Daoy (cell line): ENCODE measurements at places on chromosomes 11 and 22. TPM values are rescaled to one million over a fixed set of nuclear protein-coding genes. Genes with fewer than 3 reads are reported as not detected.

Gene ZMAT5
- total RNA-seq: 25.8 and 37.2 TPM in 2 replicates

Gene CCDC34
- 35.6 and 37.7 TPM in 2 replicates for total RNA-seq

DNA sequence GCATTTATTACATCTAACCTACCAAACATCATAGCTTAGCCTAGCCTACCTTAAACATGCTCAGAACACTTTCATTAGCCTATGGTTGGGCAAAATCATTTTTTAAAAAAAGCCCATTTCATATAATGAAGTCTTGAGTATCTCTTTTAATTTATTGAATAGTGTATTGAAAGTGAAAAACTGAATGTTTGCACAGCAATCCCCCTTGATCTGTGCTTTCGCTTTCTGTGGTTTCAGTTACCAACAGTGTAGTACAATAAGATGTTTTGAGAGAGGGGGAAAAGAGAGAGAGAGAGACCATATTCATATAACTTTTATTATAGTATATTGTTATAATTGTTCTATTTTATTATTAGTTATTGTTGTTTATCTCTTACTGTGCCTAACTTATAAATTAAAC is 8.4 kb upstream of the MAP6 start:
- DNase-seq: no peak

DNA sequence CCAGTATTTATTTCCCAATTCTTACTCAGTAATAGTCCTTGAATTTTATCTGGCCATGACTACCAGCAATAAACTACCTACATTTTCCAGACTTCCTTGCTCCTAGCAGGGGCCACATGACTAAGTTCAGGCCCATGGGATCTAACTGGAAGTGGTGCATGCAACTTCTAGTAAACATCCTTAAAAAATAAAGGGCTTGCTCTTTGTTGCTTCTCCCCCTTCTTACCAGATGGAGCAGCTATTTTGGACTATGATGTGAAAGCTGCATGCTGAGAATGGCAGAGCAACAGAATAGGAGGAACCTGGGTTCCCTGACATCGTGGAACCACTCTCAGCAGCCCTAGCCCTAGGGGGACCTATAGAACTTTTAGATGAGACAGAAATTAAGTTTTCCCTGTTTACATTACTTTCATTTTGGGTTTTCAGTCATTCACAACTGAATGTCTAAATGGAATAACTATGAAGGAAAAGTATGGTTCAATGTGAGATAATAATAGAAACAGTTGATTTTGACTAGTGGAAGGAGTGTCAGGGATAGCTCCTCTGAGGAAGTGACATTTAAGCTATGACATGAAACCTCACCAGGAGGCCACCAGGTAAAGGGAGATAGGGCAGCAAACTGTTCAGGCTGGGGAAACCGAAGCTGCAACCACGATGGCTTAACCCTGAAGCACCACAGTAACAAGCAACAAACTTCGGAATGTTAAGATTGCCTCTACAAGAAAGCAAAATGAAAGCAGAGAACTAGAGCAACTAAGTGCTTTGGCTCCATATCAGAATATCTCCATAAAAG is 48.9 kb downstream of the PHF21A start:
- DNase-seq: no peak

DNA sequence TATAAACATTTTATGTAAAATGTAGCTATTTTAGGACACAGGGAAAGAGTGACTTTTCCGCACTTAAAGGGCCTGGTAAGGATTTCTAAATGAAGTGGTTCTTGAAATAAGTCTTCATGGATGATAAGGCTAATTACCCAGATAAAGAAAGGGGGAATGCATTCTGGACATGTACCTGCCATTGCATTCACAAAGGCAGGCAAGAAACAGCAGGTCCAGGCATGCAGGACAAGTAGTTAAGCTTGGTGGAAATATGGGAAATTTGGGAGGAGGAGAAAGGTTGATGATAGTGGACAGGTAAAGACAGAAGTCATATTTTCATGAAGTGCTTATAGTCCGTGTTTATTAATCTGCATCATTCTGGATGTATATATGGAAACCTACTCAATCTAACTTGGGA is 621.2 kb downstream of the NTM start:
- no peak for DNase-seq

DNA sequence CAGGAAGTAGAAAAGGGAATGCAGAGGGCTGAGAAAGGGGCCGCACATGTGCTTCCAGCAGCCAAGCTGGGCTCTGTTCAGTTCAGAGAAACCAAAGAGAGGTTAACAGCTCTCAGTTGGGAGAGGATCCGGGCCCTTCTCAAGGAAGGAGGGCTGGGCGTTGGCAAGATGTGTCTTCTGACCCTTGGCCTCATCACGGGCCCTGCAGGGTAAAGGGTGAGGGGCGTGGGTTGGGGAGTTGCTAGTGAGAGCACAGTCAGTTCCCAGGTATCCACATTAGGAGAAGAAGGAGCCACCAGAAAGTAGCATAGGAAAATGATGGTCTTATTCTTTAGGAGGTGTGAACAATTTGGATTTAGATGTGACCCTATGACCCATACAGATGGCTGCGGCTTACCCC is 73.0 kb downstream of the OSBP2 start:
- no peak for DNase-seq

DNA sequence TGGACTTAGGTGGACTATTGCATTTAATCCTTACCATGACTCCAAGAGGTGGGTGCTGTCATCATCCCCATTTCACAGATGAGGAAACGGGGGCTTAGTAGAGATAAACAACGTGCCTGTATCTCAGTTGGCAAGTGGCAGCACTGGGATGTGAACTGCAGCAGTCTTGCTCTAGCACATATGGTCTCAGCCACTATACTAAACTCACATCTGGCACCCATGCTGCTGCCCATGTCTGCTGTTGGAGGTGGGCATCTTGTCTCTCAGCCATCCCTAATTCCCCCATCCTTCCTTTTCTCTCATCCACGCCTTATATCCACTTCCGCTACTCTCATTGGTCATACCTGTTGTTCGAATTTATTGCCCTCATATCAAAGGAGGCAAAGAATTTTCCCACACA is 3.8 kb downstream of the PRG3 start:
- DNase-seq: no peak
